Caudate nucleus (tissue), 63 donors: ENCODE measurements at places on chromosomes 1 and 21.

- no peak for DNase-seq
These were observed 61.2 kb downstream of the AK4 start for GRCh38 chr1:65209005-65209885.

- no peak for DNase-seq
These were observed 87.2 kb upstream of the IVNS1ABP start for GRCh38 chr1:185404291-185404690.

DNA sequence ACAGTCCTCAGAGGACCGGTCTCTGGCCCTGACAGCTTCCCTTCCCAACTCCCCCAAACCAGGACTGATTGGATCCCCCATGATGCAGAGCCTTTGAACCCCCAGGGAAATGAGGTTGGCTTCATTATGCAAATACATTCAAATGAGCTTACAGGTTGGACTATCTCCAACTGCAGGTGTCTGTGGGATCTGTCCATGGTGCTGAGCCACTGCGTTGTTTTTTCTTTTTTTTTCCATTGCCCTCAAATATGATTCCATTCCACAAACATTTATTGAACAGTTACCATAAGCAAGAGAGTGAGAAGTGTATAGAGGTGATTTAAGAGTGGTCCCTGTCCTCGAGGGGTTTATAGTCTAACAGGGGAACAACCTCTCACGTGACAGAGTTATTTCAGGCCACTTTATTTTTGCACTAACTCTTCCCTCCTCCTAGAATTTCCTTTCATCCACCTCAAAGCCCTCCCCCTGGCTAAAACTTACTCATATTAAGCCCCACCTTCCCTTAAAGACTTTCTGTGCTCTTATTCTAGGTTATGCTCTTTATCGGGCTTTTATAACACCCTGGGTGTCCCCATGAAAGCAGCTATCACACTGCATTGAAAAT lies 21.9 kb downstream of the DLGAP3 start:
- no peak for DNase-seq

DNA sequence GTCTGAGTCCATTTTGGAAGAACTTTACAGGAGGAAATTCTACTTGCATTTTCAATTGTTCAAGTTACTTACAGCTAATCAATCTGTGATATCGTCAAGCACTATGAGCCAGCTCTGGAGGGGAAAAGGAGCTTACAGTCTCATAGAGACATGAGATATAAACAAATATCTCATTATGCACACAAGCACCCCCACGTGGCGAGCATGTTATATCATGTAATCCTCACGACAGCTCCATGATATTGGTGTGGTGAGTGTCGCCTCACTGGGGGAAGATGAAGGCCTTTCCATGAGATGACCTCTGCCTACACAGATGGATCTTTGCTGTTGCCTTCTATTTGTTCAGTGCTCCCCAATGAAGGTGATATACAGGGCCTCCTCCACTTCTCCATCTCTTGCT lies 34.6 kb downstream of the TNR start:
- DNase-seq = no peak

- DNase-seq = no peak
These were observed 89.4 kb downstream of the ABCA4 start for GRCh38 chr1:94031591-94031990.
